ENCODE measurements at places on chromosomes 13 and 19.
A peak's percentile ranks its signal among the peaks of the same experiment; 100 is the strongest.

DNA sequence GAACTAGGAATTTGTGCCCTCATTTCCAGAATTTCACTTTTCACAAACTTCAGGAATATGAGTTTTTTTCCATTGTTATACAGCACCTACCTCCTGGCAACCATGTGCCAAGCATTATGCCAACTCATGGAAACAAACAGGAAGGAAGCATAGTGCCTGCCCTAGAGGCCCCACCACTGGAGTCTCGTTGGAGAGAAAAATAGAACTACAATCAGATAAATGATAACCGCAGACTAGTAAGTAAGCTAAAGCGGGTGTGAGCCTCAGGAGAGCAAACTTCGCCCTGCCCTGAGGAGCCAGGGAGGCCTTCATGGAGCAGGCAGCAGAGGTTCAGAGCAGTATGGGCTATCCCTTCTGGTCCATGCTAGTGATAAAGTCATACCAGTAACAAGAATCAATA, 75.9 kb downstream of the FRY start:
- no peaks in the 10 kb centered on the region for H3K27me3 ChIP-seq
- DNase-seq = no peak
- H3K27ac ChIP-seq = no peak overlapping the region
- H3K4me3 ChIP-seq = no peak overlapping the region

GRCh38 chr19:29771708-29772414, 39.9 kb upstream of the CCNE1 start:
- DNase-seq = peak; percentile 92
- H3K4me3 ChIP-seq = no peak overlapping the region
- H3K36me3 ChIP-seq = no peaks in the 10 kb centered on the region
- H3K27me3 ChIP-seq = no peaks in the 10 kb centered on the region

DNA sequence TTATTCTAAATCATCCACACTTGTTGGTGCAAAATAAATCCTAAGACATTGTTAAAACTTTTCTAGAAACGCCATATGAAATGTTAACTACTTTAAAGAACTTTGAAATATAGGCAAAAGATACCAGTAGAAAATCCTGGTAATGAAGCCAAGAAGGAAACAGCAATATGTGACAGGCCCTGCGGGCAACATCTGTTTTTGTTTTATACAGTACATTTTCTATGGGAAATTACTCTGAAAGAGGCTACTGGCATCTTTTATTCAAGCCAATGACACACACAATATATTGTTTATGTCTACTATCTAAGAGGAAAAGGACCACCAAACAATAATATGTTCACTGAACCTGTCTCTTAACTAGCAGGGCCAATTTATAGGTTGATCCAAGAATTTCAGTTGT, 829.7 kb downstream of the PCDH17 start:
- no peak for DNase-seq
- no peak overlapping the region for H3K4me3 ChIP-seq
- no peaks in the 10 kb centered on the region for H3K4me1 ChIP-seq
- no peaks in the 10 kb centered on the region for H3K27me3 ChIP-seq
- no peaks in the 10 kb centered on the region for H3K36me3 ChIP-seq
- H3K27ac ChIP-seq = no peak overlapping the region

DNA sequence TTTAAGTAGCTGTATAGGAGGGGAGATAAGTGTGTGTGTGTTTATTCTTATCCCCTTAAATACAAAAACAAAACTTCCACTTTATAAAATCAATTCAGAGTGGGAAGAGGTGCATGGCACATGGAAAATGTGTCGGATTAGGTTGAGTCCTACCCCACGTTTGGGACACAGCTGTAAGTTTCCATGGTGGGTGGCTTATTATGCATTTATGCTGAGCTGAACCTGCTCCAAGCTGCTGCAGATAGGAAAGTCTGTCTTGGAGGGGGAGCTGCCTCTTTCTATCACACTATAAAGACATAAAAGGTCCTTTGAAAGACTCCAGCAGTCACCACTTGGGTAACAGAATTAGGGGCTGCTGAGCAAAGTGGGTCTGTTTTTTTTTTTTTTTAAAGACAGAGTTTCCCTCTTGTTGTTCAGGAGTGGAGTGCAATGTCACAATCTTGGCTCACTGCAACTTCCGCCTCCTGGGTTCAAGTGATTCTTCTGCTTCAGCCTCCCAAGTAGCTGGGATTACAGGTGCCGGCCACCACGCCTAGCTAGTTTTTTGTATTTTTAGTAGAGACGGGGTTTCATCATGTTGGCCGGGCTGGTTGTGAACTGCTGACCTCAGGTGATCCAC, 15.2 kb downstream of the ACTN4 start:
- DNase-seq = no peak
- H3K4me1 ChIP-seq = peaks cover 49% of the 10 kb centered on the region
- no peak overlapping the region for H3K27ac ChIP-seq
- H3K4me3 ChIP-seq = no peak overlapping the region
- H3K27me3 ChIP-seq = no peaks in the 10 kb centered on the region

DNA sequence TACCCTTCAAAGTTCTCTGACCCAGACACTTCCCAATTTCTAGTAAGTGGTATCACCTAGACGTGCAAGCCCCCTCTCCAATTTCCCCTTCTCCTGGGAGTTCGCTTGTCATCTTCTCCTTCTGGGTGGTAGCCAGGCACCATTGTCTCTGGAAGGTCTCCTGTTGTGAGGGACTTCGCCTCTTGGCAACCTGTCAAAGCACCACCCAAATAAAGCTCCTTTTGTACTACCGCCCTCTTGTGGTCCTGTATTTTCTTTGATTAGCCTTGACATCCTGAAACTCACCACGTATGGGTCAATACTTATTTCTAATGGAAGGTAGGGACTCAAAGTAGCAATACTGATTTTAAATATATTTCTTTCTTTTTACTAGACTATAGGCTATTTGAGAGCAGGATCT, 8.2 kb downstream of the GPC5 start:
- no peaks in the 10 kb centered on the region for H3K4me1 ChIP-seq
- no peaks in the 10 kb centered on the region for H3K36me3 ChIP-seq
- peaks cover 14% of the 10 kb centered on the region for H3K27me3 ChIP-seq
- H3K27ac ChIP-seq = no peak overlapping the region
- DNase-seq = peak; percentile 86

DNA sequence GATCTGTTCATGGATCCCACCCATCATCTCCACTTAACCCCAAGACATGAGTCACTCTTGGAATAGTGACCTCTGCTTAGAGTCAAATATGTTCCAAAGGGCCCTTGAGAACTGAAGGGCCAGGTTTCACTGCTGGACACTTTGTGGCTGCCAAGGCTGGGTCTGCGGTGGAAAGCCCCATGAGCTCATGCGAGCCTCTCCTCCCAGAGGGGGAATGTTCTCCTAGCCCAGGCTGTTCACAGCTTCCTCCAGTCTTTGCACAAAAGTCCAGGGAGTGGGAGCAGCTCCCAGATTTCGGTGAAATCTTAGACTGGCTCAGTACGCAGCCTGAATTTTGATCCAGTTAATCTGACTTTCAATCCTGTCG, 732 bp upstream of the DCLK1 start:
- H3K4me1 ChIP-seq = no peaks in the 10 kb centered on the region
- no peak overlapping the region for H3K27ac ChIP-seq
- no peak for DNase-seq
- H3K27me3 ChIP-seq = peaks cover 56% of the 10 kb centered on the region
- H3K4me3 ChIP-seq = no peak overlapping the region

DNA sequence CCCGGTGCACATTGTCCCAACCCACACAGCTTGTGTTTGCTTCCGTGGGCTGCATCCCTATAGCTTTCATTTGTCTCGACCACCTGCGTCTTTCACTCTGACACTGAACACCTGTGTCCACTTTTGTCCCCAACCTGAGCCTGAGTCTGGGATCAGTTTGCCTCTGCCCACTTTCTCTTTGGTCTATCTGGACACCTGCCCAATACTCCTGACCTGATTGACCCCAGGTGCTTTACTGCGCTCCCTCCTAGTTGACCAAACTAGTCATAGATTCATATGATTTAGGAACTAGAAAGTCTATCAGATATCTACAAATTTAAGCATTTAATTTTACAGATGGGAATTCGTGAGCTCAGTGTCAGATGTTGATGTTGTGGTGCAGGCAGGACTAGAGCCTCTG, 209.9 kb downstream of the DCT start:
- no peaks in the 10 kb centered on the region for H3K4me1 ChIP-seq
- H3K36me3 ChIP-seq = no peaks in the 10 kb centered on the region
- H3K27ac ChIP-seq = no peak overlapping the region
- H3K27me3 ChIP-seq = no peaks in the 10 kb centered on the region

Measured in endodermal cell (in vitro differentiated cells).